ENCODE measurements at places on chromosomes 13 and 19.

DNA sequence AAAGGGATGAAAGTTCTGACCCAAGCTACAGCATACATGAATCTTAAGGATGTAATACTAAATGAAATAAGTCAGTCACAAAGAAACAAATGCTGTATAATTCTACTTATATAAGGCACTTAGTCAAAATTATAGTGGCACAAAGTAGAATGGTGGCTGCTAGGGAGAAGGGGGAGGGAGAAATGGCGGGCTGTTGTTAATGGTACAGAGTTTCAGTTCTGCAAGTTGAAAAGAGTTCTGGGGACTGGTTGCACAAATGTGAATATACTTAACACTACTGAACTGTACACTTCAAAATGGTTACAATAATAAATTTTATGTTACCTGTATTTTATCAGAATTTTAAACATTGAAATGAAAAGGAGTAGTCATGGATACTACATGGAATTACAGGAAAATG is 48.9 kb upstream of the CLDN10 start:
- no peak for DNase-seq

DNA sequence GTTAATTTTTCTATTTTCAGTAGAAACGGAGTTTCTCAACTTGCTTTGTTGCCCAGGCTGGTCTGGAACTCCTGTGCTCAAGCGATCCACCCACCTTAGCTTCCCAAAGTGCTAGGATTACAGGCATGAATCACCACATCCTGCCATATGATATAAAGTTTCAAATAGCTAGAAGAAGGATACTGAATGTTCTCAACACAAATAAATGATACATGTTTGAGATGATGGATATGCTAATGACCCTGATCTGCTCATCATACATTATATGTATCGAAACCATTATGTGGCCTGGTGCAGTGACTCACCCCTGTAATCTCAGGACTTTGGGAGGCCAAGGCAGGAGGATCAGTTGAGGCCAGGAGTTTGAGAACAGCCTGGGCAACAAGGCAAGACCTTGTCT is 11.5 kb downstream of the CIB3 start:
- peak; percentile 39 for DNase-seq

- DNase-seq, result no peak
Measured at GRCh38 chr13:108212886-108213285, 2.5 kb downstream of the LIG4 start.

DNA sequence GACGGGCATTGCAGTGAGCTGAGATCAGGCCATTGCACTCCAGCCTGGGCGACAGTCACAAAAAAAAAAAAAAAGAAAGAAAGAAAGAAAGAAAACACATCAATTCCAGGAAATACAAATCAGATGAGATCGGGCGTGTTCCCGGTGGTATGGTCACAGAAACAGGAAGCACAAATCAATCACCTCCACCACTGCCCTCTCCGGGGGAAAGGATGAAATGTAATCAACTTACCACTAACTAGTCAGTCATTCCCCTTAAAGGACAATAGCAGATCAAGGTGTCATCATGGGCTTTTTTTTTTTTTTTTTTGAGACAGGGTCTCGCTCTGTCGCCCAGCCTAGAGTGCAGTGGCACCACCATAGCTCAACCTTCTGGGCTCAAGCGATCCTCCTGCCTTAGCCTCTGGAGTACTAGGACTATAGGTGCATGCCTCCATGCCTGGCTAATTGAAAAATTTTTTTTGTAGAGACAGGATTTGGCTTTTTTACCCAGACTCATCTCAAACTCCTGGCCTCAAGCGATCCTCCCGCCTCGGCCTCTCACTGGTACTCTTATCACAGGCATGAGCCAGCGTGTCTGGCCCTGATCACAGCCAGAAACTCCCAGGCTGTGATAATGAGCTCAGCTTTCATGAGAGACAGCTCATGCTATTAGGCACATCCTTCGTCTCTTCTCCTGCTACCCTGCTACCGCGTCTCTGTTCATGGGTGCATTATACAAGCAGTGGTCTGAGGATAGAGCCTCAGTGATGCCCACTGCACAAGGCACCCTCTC is 6.8 kb upstream of the DPRX start:
- DNase-seq, result no peak

- no peak for DNase-seq
Measured at GRCh38 chr19:27779954-27780353, 1433.0 kb downstream of the UQCRFS1 start.

DNA sequence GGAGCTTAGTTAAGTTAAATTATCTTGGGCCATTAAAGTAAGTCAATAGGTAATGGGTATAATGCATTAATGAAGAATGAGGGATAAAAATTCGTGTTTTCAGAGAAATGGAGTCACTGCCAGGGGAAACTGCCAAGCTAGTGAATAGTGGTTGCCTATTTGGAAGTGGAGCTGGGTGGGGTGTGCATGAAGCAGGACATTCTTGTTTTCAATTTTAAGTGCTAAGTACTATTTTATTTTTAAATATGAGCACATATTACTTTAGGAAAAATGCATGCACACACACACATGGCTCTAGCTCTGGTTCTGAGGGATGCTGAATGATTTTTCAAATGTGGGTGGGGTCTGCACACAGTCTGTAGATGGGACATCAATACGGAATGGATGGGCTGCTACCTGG is 717.7 kb upstream of the SGCG start:
- DNase-seq, result no peak

DNA sequence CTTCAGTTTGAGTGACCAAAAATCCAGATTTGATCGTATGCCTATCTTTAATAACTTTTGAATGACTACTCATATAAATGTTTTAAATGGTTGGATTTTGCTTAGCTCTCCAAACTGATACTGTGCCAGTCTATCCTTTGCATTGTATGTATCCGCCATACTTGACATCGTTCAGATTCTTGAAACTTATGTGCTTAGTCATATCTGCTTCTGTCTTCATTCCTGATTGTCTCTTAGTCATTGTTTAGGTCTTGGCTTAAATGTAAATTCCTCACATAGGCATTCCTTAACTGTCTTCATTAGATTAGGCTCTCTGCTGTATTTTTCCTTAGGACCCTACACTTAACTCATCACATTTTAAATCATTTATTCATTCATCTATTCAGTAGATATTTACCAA is 126.0 kb downstream of the PCCA start:
- no peak for DNase-seq

DNA sequence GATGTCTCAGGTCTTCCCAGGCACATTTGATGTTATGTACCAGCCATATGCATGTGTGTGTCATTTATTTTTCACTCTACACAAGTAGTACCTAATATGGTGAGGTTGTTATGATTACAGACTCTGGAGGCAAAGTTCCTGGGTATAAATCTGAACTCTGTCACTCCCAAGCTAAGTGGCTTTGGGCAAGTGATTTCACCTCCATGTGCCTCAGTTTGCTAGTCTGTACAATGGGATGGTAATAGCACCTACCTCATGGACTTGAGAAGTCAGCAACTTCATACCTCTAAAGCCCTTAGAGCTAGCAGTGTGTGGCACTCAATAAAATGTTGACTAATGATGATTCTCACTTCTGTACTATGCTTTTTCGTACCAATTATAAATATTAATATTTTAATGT is 3.9 kb upstream of the CATSPERG start:
- no peak for DNase-seq

- no peak for DNase-seq
Measured at GRCh38 chr13:95620825-95621498, 23.5 kb downstream of the DZIP1 start.
